ENCODE measurements at places on chromosomes 6 and 20. TPM values are rescaled to one million over a fixed set of nuclear protein-coding genes. Genes with fewer than 3 reads are reported as not detected.

Gene SLC17A1
- total RNA-seq: not detected

Gene MYB
- total RNA-seq: 2.2 TPM

DNA sequence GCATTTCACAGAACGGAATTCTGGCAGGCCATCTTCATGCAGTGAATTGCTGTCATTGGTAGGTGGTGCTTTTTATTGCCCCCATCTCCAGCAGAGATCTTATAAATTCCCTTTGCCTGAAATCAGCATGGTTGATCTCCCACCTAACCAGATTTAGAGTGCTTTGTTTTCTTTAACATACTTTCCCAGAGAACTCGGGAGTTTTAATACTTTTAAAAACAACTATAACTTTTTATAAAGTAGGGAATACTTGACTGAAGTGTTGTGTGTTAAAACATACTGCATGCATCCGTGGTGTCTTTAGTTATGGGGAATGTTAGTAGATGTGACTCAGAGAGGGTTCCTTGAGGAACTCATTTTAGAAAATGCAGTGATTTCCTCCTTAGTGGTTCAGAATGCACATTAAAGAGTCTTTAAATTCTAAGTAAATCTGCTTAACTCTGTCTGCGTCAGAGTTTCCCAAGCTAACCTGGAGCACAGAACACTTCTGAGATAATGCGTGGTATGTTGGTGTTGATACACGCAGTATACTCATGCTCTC lies 54.9 kb downstream of the AKAP12 start:
- no peak for DNase-seq

DNA sequence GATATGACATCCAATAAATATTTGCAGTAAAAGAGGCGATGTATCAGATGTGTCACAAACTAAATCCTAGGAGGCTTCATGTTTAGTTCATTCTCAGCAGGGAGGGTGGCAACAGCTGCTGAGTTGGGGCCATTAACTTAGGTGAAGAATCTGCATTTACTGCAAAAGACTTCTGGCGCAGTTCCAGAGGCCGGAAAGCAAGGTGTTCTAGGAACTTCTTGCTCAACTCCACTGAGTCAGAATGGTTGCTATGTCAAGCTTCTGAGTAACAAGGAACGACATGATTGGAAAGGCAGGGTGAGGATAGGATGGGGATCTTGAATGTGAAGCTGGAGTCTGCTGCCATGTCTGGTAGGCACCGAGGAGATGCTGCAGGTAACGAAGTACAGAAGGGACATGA lies 11.7 kb downstream of the ADNP start:
- no peak for DNase-seq

- DNase-seq: no peak
These were observed 12.3 kb downstream of the PXT1 start for GRCh38 chr6:36430351-36430750.

- no peak for DNase-seq
These were observed 23.7 kb upstream of the MRGBP start for GRCh38 chr20:62772619-62772989.

DNA sequence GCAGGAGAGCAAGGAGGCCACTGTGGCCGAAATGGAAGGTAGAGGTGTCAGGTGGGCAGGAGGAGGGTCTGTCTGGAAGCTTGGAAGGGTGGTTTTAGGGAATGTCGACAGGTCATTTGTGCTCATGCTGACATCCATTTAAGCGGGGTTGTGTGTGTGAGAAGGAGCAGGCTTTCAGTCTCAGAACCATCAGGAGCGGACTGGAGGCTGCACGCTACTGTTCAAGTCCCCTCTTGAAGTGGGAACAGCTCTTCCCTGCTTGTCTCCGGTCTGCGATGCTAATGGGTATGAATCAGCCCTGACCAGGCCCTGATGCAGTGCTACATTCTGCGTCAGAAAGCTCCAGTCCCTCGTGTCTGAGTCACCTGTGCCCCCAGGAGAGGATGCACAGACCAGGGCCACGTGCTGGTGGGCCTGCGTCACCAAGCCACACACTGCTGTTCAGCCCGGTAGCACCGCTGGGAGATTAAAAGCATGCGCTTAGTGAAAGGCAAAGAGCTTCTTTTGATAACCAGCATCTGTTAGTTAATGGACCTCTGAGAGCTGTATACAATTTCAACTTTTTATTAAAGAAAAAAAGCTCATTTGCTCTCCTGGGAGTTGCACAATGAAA lies 58.0 kb downstream of the APCDD1L start:
- DNase-seq: no peak
